ENCODE measurements at places on chromosomes 11 and 22. TPM values are rescaled to one million over a fixed set of nuclear protein-coding genes. Genes with fewer than 3 reads are reported as not detected.

DNA sequence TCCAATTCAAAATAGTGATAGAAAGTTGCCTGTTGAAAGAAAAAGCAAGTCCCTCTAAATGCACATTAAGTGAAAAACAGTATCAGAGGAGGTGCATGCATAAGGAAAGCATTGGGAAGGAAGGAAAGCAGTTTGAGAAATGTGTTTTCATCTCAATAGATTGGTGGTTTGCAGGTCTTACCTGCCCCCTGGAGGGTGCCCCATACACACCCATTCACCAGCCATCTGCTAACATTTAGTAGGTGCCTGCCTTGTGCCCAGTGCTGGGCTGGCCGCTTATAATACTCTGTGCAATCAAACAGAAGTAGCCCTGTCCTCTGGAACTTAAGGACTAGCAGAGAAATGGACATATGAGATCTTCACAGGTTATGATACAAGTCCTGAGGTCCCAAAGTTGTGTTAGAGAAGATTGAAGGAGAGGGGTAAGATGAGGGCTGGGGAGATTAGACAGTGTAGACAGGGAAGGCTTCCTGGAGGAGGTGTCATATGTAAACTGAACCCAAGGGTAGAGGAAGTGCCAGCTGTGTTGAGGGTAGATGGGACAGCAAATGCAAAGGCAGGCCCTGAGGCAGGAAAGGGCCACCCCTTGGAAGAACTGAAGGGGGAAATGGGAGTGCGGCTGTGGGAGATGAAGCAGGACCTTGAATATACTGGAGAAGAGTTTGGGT is 184.2 kb downstream of the MN1 start:
- H3K4me1 ChIP-seq = no peaks in the 10 kb centered on the region
- peaks cover 34% of the 10 kb centered on the region for H3K27me3 ChIP-seq
- H3K36me3 ChIP-seq = no peaks in the 10 kb centered on the region

GRCh38 chr22:21643533-21644357 is 1.6 kb downstream of the SDF2L1 start:
- no peak overlapping the region for H3K27ac ChIP-seq
- H3K4me1 ChIP-seq = peaks cover 29% of the 10 kb centered on the region
- no peaks in the 10 kb centered on the region for H3K27me3 ChIP-seq
- H3K36me3 ChIP-seq = peaks cover 23% of the 10 kb centered on the region
- peak overlapping the region; percentile 75 for H3K4me3 ChIP-seq

Gene TENM4
- 1.1 TPM for total RNA-seq

DNA sequence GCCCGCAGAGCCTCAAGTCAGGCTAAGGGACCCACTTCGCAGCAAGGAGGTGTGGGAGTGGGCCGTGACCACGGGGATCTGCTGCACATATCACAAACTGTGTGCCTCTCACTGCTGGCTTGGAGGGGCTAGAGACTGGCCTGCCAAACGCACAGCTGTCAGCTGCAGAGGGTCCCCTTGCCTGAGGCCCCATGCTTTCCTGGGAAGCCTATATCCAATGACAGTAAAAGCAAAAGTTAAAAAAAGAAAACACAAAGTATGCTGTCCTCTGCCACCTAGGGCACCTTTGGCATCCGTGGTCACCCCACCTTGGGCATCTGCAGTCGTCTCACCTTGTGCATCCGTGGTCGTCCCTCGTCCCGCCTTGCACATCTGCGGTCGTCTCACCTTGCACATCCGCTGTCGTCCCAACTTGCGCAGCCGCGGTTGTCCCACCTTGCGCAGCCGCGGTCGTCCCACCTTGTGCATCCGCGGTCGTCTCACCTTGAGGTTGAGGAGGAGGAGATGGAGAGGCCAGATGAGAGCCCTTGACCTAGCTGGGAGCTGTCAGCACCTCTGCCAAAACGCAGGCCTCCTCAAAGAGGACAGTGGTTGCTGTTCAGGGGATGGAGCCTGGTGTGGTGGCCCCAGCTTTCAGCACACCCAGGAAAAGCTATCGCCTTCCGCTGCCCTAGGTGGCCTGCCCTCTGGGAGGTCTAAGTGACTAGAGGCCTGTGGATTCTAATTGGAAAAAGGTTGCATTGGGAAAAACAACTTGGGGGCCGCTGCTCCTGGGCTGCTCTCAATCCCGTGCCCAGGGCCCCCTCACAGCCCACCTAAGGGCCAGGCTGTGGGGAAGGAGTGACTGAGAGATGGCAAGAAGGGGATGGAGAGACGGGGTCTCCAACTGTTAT is 90.5 kb downstream of the MYEOV start:
- no peak overlapping the region for H3K4me3 ChIP-seq
- DNase-seq = no peak
- no peaks in the 10 kb centered on the region for H3K36me3 ChIP-seq
- H3K27me3 ChIP-seq = no peaks in the 10 kb centered on the region
- no peaks in the 10 kb centered on the region for H3K4me1 ChIP-seq
- no peak overlapping the region for H3K27ac ChIP-seq

GRCh38 chr11:10499452-10499851 is 41.5 kb downstream of the RNF141 start:
- no peak overlapping the region for H3K27ac ChIP-seq
- H3K4me1 ChIP-seq = peaks cover 9% of the 10 kb centered on the region
- no peak for DNase-seq
- H3K4me3 ChIP-seq = no peak overlapping the region

- no peak overlapping the region for H3K27ac ChIP-seq
- no peaks in the 10 kb centered on the region for H3K27me3 ChIP-seq
- DNase-seq = no peak
Observed at GRCh38 chr11:36013950-36014897, 70.4 kb downstream of the LDLRAD3 start.

Gene RPS13
- 835 TPM for total RNA-seq

DNA sequence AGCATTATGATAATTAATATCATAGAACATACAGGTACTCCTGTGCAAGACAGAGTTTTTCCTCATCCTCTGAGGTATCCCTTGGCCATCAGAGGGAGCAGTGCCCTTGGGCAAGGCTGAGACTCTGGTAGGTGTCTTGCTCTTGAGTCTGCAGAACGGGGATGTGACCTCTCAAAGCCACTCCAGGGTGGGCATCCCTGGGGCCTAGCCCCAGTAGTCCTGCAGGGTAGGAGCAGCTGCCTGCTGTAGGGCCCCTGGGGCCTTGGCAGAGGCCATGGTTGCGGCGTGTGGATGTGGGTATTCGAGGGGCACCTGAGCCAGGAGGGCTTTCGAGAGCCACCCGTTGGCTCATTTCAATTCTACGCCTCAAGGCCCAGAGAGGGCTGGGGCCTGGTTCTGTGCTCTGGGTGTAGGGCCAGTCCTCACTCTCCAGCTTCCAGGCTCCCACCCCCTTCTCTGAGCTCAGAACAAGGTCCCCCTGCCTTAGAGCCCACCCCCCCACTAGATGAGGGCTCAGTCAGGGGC is 7.7 kb upstream of the OMP start:
- H3K36me3 ChIP-seq = no peaks in the 10 kb centered on the region
- H3K4me3 ChIP-seq = no peak overlapping the region
- peak; percentile 32 for DNase-seq
- no peaks in the 10 kb centered on the region for H3K4me1 ChIP-seq
